ENCODE measurements at places on chromosomes 1 and 21.

DNA sequence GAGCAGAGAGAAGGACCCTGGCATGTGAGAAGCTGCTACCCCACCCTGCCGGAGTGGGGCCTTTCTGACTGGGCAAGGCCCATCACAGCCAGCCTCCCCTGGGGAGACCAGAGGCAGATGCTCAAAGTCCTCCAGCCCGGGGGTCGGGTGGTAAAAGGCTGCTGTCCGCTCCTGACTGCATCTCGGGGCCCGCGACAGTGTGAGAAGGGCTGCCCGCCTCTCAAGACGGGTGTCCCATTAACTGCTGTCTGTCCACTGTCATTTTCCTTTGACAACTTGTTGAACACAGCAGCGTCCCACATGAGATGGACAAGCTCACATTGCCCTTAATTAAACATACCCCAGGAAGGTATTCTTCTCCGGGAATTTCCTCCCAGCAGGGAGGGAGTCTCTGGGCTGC lies 91.4 kb upstream of the ARHGEF16 start:
- no peak for DNase-seq

GRCh38 chr21:42439284-42440186 lies 35.8 kb downstream of the UBASH3A start:
- no peak for DNase-seq

GRCh38 chr1:181128592-181129497 lies 40.3 kb downstream of the IER5 start:
- DNase-seq, result no peak

DNA sequence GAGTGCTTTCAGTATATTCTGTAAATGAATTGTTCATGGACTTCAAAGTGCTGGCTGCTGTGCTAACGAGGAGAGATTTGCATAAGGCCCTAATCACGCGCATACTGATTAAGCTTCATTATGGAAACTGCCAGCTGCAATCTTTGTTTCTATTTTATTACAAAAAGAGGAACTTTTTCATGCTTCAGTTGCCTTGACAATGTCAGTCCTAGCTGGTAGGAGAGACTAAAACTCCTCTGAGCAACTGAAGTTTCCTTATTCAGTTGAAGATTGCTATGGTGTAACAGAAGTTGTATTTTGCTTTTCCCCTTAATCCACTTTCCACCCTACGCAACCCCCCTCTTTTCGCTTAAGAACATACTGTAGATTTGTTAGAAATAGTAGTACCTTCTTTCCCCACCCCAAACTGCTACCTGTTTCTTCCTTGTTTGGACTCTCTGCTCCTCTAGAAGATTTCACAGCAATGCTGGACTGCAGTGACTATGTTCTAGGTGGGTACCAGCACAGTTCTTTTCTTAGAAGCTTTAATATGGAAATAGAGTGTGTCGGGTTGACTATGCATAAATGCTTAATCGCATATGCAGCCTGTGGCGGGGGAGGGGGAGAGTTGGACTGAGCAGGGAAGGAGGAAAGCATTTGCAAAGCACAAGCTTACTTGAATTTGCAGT lies 108.3 kb downstream of the POU2F1 start:
- no peak for DNase-seq

- DNase-seq, result peak; percentile 78
Measured at GRCh38 chr1:163875200-163875926, 553.6 kb downstream of the NUF2 start.

All from M059J (cell line).